ENCODE measurements at places on chromosomes 2 and 18. TPM values are rescaled to one million over a fixed set of nuclear protein-coding genes. Genes with fewer than 3 reads are reported as not detected.

GRCh38 chr18:12515550-12515949 is 107.8 kb downstream of the PRELID3A start:
- no peak for DNase-seq

GRCh38 chr18:9705183-9705829 is 2.8 kb upstream of the RAB31 start:
- no peak for DNase-seq

- DNase-seq: no peak
Measured at GRCh38 chr2:11762799-11763461, 16.5 kb downstream of the LPIN1 start.

- DNase-seq: no peak
Measured at GRCh38 chr2:105782123-105782522, 37.4 kb downstream of the NCK2 start.

- no peak for DNase-seq
Measured at GRCh38 chr2:25232248-25232825, 64.0 kb upstream of the POMC start.

GRCh38 chr18:10973567-10974203 is 175.7 kb downstream of the PIEZO2 start:
- no peak for DNase-seq

- no peak for DNase-seq
Measured at GRCh38 chr2:123916531-123916930, 108.6 kb upstream of the CNTNAP5 start.

- DNase-seq: no peak
Measured at GRCh38 chr18:65415098-65415497, 335.7 kb upstream of the CDH7 start.

- no peak for DNase-seq
Measured at GRCh38 chr2:38934742-38935141, 45.1 kb downstream of the ARHGEF33 start.

DNA sequence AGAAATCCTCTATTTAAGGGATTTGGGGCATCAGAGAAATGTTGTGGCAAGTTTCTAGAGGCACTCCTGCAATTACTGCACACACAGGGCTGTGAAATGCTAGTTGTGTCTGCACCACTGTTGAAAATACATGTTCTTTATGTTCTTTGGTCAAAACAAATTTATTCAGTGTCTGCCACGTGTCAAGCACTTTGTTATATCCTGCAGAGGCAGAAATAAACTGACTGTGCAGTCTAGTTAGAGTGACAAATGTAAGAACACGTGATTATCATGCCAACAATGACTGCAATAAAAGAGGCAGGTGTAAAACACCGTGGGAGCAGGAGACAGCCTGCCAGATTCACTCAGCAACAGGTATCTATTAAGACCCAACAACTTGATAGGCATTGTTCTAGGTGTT is 423.3 kb downstream of the LRP1B start:
- DNase-seq: no peak

DNA sequence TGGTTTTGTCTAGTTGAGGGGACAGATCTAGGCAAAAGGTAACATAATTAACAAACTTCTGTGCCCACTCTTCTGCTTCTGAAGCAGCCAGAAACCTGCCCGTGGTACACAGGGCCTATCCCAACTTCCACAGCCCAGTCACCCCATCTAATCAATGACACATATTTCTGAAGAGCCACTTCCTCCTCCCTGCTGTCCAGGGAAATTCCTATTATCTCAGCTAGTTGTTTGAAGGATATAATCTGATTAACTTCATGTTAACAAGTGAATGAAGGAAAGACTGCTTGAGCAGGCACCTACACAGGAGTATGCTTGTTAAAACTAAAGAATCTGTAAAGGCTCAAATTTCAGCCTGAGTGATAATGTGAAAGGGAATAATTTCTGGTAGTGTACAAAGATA is 61.4 kb downstream of the CCDC148 start:
- DNase-seq: peak; percentile 72

DNA sequence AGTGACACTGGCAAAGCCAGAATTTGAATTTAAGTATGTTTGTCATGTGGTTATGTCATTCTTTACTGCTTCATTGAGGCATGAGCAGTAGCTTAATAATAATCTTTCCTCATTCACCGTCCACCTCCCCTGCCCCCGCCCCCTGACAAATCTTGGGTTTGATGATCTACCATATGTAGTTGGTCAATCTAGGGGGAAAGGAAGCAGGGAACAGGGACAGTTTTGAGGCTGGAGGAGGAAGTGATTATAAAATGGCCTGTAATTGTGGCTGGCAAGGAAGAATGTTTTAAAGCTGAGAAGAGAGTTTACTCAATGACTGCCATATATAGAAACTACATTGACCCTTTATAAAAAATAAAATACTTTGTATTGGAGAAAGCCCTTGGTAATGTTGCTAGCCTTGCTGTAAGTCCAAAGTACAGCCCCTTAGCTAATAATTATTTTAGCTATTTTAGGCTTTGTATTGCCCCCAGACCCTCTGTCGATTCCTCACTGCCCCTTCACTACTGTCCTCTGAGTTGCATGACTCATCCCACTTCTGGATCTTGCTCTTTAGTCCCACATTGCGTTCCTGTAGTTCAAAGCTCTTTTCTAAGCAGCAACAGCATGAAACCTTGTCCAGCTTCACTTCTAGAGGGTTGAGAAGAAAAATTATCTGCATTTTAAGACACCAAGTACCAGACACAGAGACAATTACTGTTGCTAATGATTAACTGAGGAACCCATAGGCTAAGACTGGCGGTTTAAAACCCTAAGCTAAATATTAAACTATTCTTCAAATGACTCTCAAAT is 38.4 kb downstream of the PELI1 start:
- DNase-seq: no peak

DNA sequence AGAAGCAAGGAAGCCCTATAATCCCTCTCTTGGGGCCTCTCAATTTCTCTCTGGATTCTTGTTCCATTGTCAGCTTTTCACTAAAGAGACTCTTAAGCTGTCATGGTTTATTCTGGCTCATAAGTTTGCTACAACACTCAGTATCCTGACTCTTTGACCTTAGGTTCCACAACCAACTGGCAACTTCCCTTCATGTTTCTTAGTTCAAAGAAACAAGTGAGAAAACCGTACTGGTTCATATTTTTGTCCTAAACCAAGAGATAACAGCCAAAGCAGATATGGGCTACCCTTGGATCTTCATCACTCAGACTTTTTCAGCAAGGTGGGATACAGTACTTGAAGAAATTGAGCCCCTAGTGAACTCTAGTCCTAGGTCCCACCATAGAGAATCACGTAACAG is 109.9 kb upstream of the CRIM1 start:
- DNase-seq: no peak

- DNase-seq: no peak
Measured at GRCh38 chr2:105768176-105768575, 23.5 kb downstream of the NCK2 start.

DNA sequence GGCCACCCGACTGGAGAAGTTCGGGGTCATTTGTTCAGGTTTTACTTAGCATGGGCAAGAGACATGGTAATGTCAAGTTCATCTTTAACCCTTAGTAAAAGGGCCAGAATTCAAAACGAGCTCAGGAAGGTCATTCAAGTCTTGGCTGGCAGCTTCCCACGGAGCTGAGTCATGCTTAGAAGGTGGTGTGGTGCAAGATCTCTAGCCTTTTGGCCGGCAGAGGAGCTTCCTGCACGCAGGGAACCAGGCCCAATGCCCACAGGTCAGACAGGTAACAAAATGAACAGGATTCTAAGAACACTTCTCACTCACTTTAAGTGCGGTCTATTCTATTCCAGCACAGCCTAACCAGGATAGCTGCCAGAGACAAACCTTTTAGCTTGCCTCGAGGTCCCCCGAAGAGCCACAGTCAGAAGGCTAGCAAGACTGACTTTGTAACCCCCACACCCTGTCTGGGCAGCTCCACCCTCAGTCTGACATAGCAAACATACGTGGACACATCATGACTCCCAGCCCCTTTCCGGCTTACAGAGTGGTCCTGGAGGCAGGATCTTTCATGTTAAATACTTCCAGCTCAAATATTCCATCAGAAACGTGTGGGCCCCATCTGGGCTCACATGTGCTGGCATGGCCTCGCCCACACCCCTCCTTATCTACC is 292.7 kb downstream of the BCL11A start:
- peak; percentile 82 for DNase-seq

DNA sequence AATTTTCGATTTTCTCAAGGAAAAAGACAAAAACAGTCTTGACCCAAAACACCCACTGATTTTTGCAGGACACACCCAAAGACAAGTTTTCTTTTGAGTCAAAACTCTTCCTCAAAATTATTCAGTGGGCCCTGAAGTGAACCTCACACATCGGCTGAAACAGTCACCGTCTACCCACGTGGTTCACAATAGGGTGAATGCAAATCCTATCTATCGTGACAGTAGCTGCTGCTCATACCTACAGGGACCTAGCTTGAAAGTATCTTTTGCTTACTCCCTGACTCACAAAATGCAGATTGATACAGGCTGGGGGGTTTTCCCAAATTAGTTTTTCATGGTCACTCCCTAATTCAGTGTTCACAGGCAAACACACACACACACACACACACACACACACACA is 10.7 kb upstream of the CD226 start:
- no peak for DNase-seq

DNA sequence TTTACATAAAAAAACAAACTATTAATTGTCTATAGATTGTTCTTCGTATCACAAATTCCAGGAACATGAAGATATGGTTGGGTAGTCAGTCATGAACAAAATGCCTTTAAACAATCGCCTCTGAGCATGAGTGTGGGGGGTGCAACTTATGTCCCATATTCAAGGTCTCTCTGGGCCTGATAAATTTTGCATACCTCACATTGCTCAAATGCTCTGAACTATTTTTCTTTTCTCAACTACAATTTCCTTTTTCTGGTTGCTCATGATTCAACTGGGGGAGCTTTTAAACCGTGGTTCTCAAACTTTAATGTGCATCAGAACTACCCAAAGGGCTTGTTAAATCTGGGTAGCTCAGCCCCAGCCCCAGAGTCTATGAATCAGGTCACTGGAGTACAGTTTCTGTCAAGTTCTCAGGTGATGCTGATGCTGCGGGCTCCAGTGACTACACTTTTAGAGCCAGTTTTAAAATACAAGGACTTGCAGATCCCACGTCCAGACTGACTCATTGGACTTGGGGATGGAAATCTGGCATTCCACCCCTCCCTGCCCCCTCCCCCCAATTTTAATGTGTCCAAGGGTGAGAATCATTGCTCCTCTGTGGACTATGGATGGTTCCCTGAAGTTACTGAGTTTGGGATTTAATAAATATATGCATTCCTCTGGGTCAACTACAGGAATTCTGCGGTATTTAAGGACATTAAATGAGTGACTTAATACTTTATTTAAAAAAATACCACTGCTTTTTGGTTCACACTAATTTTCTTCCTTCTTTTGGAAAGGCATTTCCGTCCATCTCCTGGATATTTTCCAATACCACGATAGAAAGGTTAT is 1.5 kb upstream of the GPD2 start:
- no peak for DNase-seq

The SOX11 gene
- total RNA-seq: 0.82 TPM

The BUB1 gene
- 2.7 TPM for total RNA-seq

The CCDC74B gene
- 1.5 TPM for total RNA-seq

The SERPINB5 gene
- total RNA-seq: 428 TPM

The AQP12B gene
- not detected for total RNA-seq

The ANKRD62 gene
- not detected for total RNA-seq

The IL36A gene
- not detected for total RNA-seq

The DSC2 gene
- total RNA-seq: 88.7 TPM

The MDH1B gene
- 0.51 TPM for total RNA-seq

The ANKRD29 gene
- total RNA-seq: 8.7 TPM

The SCN7A gene
- total RNA-seq: not detected

The NT5C1B gene
- 0.17 TPM for total RNA-seq

The PHLPP1 gene
- 9.3 TPM for total RNA-seq
